ENCODE measurements at places on chromosomes 2 and 18.
A peak's percentile ranks its signal among the peaks of the same experiment; 100 is the strongest.

- no peak for DNase-seq
Measured at GRCh38 chr2:228642861-228643260, 461.4 kb upstream of the SPHKAP start.

DNA sequence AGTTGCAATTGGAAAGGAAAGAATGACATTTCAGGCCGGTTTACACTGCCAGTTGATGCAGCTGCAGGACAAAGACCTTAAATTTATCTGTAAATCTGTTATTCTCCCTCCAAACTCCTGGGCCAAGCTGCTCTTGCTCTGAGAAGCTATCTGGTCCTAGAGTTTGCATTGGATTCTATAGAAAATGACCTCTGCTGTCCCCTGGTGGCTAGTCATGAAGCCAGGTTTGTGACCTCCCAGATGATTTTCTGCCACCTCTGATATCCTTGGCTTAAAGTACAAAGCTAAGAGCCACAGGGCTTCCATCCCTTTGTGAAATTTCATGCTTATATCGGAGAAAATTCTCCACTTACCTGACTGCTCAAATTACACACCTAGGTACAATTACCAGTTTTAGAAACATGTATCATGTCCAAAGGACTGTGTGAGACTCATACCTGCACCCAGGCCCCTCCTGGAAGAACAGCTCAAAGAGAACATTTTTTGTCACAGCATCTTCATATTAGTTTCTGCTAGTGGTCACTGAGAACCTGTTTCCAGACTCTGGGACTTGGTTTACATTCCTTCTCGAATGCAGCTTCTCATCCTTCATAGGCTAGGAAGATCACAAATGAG lies 28.9 kb upstream of the IER3IP1 start:
- peak; percentile 52 for DNase-seq

GRCh38 chr18:38872342-38872741 lies 1306.7 kb upstream of the CELF4 start:
- no peak for DNase-seq

DNA sequence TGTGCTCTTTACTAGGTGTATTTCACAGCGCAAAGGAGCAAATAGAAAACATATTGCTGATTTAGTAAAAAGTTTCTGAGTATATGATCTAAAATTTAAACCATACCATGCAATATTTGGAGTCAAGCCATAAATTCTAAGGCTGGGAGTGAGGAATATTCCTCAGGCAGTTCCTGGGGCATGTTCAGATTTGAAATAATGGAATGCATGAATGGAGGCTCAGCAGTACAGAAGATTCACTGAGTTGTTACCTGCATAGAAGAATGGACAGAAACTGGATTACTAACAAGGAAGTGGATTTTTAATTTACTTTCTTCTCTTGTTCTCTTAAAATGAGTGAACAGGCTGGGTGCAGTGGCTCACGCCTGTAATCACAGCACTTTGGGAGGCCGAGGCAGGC lies 441.0 kb upstream of the MAP2 start:
- DNase-seq = no peak

DNA sequence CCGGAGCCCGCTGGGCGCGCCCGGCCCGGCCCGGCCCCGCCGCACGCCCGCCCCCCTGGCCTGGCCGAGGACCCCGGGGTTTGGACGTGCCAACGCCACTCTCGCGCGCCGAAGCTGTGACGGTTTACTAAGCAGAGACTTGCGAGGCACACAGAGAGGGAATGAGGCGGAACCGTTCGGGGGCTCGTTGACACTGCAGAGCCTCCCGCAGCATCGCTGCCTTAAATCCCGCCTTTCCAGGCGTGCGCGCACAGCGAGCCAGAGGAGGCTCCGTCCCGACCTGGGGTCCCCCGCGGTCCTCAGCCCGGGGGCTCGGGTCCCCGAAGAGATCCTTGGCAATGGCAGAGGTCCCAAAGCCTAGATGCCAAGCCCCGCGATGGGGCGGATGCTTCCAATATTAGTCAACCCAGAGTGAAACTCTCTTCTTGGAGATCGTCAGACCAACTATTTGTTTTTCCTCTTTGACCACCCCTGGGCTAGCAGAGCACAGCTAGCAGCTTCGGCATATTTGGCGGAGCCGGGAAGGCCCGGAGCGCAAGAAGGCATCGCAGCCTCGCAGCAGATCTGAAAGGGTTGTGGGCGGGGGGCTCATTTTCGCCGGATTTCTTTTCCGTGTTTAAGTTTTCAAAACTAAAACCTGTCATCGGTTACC lies at the start of gene ZNF385B:
TSS of gene ZNF385B (minus strand) at position 197 of the 652 bp plus-strand sequence.
- no peak for DNase-seq
